ENCODE measurements at places on chromosomes 1 and 21. TPM values are rescaled to one million over a fixed set of nuclear protein-coding genes. Genes with fewer than 3 reads are reported as not detected.

TNNI3K gene
- not detected for total RNA-seq

TMCO2 gene
- not detected for total RNA-seq

VSIG8 gene
- not detected for total RNA-seq

NBPF6 gene
- 0.39 TPM for total RNA-seq

CFHR4 gene
- total RNA-seq, result not detected
